Right cardiac atrium (tissue), 5 donors: ENCODE measurements at places on chromosomes 12 and 14. TPM values are rescaled to one million over a fixed set of nuclear protein-coding genes. Genes with fewer than 3 reads are reported as not detected.

Gene MAPK1IP1L
- total RNA-seq: 96.4 TPM

Gene RPL10L
- total RNA-seq: not detected

GRCh38 chr12:93979189-93979588 lies 169.2 kb upstream of the PLXNC1 start:
- DNase-seq: no peak

GRCh38 chr12:80776706-80777105 lies 60.0 kb downstream of the MYF5 start:
- DNase-seq: no peak
